ENCODE measurements at places on chromosomes 7 and 10.

GRCh38 chr7:12890586-12890985, 203.2 kb downstream of the ARL4A start:
- DNase-seq = no peak

GRCh38 chr7:24817339-24817738, 60.1 kb upstream of the GSDME start:
- no peak for DNase-seq

- no peak for DNase-seq
Measured at GRCh38 chr10:7706534-7707073, 3.5 kb downstream of the ITIH2 start.

GRCh38 chr10:75166623-75166972, 44.0 kb upstream of the VDAC2 start:
- DNase-seq = no peak

DNA sequence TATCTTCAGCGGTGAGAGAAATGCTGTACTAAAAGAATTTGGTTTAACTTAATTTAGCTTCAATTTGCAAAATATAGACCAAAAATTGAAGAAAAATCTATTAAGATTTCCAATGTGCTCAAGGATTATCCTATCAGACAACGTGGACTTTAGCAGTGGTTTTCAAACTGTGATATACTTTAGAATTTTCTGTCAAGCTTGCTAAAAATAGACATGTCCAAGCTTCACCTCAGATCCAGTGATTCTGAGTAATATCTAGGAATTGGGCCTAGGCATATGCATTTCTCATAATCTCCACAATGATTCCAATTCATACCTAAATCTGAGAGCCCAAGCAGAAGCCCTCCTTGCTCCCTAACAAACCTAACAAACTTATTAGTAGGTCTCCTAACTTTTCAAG, 3.4 kb downstream of the WASL start:
- DNase-seq = no peak

GRCh38 chr7:110157631-110158362, 933.1 kb upstream of the LRRN3 start:
- no peak for DNase-seq

DNA sequence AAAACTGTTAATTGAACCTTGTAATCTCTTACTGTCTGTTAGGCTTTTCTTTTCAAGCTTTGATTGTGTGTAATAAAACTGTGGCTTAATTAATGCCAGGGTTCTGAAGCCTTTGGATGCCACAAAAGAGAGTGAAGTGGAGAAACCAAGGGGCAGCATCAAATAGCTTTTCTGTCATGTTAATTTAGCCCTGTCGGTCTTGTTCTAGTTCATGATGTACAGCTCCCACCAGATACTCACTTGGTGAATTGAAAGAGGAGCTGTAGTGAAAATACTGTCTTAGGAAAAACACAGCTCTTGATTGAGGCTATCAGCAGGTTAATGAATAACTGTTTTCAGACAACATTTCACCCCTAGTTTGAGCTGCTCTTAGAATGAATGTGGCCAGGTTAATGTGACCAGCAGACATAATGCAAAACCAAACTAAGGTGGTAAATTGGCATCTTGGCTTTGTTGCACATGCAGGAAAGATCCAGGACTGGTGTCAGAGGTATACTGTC, 94.2 kb downstream of the POLL start:
- no peak for DNase-seq

- no peak for DNase-seq
Measured at GRCh38 chr10:74111799-74112198, 38.8 kb downstream of the AP3M1 start.

- DNase-seq = no peak
Measured at GRCh38 chr7:29657856-29658255, 94.2 kb downstream of the PRR15 start.

DNA sequence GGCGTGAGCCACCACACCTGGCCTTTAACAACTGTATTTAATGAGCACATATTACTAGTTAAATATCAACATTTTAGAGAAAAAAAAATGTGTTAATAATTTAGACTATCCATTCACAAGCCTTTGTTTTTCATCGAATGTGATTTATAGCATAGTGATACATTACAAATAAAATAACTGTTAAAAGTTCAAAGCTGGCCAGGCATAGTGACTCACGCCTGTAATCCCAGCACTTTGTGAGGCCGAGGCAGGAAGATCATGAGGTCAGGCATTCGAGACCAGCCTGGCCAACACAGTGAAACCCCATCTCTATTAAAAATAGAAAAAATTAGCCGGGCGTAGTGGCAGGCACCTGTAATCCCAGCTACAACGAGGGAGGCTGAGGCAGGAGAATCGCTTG, 72.7 kb downstream of the HACD1 start:
- DNase-seq = no peak

- no peak for DNase-seq
Measured at GRCh38 chr10:101136007-101136707, 5.1 kb downstream of the TLX1 start.

- DNase-seq = no peak
Measured at GRCh38 chr10:129952378-129953118, 11.5 kb downstream of the EBF3 start.

DNA sequence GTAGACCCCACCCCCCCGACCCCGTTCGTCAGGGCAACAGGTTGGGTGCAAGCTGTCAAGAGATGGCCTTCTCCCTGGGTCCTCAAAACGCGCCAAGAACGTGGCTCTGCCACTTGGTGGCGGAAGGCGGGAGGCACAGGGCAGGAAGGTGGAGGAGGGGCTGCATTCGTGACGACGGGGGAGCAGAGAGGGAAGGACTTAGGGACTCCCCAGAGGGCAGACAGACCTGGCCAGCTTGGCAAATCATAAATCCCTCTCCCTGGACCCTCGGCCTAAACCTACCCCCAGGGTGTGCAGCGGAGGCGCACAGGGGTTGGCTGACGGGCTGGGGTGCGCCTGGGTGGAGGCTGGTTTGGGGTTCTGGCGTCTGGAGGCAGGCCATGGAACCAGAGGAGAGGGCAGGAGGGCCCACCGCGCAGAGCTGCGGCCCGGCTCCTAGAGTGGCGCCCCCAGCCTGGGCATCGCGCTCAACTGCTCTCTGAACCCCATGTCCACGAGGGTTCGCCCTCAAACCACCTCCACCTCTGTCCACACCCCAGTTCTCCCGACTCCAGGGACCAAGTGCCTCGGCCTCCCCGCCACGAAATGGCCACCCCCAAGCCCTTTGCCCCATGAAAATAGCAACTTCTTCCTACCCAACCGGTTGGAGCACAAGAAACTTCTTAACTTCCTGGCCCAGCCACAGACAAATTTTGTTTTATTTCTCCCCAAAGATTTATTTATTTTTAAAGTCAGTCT, 10.8 kb upstream of the GATA3 start:
- no peak for DNase-seq

- no peak for DNase-seq
Measured at GRCh38 chr7:4133491-4134044, 548.5 kb upstream of the FOXK1 start.

- no peak for DNase-seq
Measured at GRCh38 chr7:46694058-46694457, 773.0 kb upstream of the IGFBP3 start.

DNA sequence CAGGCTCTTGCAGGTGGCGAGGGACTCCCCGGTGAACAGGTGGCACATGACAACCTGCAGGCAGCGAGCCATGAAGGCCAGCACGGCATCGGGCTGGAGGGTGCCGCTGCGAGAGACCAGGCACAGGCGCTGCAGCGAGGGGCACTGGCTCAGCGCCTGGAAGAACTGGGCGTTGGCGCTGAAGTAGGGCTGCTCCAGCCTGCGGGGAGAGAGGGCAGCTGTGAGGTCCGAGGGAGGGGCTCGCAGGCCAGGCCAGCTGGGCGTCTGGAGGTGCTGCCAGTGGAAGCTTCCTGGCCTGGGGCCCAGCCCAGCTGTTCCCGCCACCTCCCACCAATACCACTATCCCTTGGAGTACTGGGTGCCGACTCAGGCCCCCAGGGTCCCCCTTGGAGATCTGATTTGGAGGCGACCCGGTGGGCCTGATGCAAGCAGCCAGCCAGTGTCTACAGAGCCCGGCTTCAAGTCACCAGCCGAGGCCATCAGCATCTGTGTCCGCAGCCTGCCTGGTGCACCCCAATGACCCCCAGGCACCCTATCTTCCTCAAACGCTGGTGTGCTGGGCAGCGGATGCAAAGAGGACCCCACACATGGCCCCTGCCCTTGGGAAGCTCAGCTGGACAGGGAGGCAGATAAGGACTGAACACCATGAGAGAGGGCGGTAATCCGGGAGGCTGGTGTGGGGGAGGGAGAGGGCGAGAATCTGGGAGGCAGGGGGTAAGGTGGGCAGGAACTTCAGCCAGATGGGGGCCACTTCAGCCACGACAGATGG, 67.8 kb upstream of the TNRC18 start:
- peak; percentile 65 for DNase-seq

DNA sequence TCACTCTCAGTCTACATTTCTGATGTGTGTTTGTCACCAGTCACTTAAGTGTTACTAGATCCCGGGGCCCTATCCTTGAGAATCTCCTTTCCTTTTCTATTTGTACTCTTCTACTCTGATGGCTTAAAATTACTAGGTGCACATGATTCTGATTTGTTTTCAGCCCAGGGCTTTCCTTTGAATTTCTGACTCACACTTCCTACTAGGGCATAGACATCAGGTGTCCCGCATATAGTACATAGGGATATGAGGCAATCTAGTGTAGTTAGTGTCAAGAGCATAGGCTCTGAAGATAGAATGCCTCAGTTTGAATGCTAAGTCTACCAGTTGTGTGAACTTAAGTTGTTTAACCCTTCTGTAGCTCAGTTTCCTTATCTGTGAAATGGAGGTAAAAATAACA, 49.4 kb upstream of the LRRN3 start:
- DNase-seq = no peak

- DNase-seq = no peak
Measured at GRCh38 chr10:89201345-89202032, 5.6 kb downstream of the CH25H start.

- no peak for DNase-seq
Measured at GRCh38 chr10:88721392-88721791, 15.3 kb downstream of the LIPK start.

DNA sequence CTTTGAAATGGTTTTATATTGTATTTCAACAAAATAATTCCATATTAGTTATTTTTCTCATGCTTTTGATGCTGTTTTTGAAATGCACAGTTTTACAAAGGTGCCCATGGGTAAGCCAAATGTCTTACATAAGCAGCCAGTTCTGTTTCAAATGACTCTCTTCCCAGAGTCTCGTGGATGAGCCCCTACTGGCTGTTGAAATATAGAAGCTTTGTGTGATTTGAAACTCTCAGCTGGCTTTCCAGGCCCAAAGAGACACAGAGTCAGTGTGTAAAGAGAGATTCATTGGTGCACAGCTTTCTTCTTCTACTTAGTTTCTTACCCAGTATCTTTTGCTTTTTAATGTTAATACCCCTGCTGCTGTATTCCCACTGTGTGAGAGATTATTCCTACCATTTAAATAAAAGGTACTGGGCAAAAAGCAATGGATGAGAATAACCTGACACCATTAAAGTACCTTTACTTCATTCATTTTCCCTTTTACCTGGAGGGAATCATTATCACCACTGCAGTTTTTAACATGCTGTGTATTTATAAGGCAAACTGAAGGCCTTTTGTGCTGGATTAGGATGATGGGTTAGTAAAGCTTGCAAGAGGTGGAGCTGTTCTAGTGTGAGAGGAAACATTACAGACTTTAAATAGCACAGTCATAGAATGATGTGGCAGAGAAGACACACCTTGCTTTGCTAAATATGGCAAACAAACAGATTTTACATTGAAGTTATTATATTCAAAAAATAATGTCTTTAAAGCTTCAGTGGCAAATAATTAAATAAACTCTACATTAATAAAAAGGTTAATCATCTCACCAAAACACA, 415.1 kb downstream of the THSD7A start:
- DNase-seq = no peak

DNA sequence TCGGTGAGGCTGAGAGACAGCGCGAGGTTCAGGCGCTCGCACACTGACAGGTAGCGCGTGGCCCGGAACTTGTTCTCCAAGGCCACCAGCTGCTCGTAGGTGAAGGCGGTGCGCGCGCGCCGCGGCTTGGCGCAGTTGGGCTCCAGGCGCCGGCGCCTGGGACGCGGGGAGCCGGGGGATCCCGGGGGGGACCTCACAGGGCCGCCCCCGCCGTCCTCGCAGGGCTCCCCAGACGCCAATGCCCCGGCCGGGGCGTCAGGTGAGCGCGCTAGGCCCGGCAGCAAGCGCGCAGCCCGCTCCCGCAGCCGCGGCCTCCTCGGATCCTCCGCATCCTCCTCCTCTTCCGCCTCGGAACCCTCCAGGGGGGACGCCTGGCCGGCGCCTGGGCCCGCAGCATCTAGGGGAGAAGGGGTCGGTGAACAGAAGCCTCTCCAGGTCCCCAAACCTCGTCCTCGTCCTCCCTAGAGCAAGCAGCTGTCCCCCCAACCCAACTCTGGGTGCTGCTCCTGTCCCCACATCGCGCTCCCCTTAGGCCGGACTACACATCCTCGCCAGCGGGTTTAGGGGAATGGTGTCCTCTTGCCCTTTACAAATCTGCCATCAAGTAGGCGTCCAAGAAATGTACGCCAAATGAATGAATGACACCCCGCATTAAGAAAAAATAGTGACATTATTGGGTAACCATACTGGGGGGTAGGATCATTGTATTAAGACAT, 1.9 kb downstream of the NKX1-2 start:
- no peak for DNase-seq

GRCh38 chr10:127372361-127372760, 176.0 kb upstream of the INSYN2A start:
- no peak for DNase-seq

- DNase-seq = no peak
Measured at GRCh38 chr10:34731885-34732701, 83.0 kb downstream of the PARD3 start.

DNA sequence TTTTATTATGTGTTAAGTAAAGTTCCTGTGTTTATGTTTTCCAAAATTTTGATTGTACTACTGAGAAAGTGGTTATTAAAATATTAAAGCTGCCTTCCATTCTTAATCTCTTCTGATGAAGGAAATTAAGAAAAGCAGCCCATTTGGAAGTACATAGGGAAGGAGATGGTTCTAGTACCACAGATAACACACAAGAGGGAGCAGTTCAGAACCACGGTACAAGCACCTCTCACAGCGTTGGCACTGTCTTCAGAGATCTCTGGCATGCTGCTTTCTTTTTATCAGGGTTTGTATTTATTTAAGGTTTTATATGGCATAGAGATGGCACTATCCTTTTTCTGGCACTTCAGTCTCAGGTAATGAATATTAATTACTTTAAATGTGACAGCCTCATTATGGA, 111.6 kb downstream of the PHTF2 start:
- no peak for DNase-seq

- no peak for DNase-seq
Measured at GRCh38 chr7:46286356-46286755, 365.3 kb upstream of the IGFBP3 start.

GRCh38 chr10:37854626-37855025, 2.8 kb downstream of the ZNF248 start:
- DNase-seq = no peak

GRCh38 chr7:143235561-143235960, 13.7 kb downstream of the TAS2R40 start:
- DNase-seq = no peak
